Pulmonary artery endothelial cell (primary cell): ENCODE measurements at places on chromosomes 16 and 17. TPM values are rescaled to one million over a fixed set of nuclear protein-coding genes. Genes with fewer than 3 reads are reported as not detected.
A peak's percentile ranks its signal among the peaks of the same experiment; 100 is the strongest.

- DNase-seq = no peak
Measured at GRCh38 chr16:56113223-56113622, 78.1 kb upstream of the GNAO1 start.

DNA sequence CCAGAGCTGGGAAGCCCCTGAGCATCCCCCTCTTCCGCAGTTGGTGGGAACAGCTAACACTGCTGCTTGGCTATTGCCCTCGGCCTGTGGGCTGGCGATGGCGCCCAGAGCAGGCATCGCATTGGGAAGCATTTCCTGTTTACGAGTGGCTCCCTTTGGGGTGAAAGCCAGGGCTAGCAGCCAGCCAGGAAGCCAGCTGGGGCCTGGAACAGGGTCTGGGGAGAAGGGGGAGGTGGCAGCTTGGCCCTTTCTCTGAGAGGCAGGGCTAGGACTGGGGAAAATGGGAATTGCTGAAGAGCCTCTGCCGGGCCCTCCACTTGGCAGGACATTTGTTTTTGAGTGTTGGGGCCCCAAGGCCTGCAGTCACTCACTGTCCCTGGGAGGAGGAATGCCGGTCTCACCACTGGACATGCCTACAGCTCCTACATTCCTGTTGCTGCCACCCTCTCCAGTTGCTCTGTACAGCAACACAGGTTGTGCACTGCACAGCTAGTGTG, 2.4 kb upstream of the MTSS2 start:
- DNase-seq = no peak

DNA sequence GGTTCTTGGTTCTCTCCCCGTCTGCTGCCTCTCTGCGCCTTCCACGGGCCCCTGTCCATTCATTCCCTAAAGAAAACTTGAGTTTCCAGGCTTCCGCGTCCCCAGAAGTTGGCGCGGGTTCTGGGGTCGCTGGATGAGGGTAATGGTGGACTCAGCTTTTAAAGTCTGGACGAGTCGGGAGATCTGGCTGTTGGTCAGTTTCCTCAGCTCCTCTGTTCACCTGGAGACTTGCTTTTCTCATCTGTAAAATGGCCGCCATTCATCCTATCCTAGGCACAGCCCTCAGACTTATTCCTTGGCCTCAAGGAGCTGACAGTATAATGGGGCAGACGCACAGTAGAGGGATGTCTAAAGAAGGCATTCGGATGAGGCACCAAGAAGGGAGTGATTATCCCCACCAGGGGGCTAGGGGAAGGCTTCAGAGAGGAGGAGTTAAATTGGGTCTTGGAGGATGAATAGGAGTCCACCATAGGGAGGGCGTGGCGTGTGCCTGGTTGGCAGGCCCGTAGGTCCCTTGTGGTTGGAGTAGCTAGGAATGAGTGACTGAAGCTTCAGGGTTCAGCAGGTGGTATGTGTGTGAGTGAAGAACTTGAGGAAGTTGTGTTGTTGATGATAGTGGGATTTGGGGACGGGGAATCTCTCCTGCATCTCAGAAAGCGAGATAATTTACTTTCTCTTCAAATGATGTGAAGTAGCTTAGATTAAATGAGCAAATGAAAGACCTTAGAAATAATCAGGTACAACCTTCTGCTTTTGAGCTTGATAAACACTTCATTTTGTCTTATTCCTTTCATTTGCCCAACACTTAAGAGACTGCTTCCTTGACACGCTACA, 652 bp downstream of the VPS35L start:
- no peak for DNase-seq

- no peak for DNase-seq
Measured at GRCh38 chr17:80274871-80275449, 14.3 kb downstream of the RNF213 start.

- DNase-seq = peak; percentile 3
Measured at GRCh38 chr17:69142175-69142802, 594 bp upstream of the ABCA6 start.

Gene TBC1D3
- not detected in 2 replicates for total RNA-seq

DNA sequence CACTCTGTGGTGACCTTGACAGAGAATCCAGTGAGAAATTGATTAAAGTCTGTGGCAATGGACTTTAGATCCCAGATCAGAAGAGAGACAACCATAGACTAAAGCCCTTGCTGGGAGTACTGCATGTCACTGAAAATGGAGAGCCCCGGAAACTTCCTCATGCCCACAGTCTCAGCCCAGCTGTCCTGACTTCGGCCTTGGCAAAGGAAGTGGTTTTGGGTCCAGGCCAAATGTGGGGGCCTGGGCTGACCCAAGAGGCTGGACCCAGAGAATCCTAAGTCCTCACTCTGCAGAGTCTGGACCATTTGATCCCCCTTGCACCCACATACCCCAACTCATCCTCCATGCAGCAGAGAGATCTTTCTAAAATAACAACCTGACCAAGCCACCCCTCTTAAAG, 4.7 kb upstream of the BEAN1 start:
- DNase-seq = no peak

DNA sequence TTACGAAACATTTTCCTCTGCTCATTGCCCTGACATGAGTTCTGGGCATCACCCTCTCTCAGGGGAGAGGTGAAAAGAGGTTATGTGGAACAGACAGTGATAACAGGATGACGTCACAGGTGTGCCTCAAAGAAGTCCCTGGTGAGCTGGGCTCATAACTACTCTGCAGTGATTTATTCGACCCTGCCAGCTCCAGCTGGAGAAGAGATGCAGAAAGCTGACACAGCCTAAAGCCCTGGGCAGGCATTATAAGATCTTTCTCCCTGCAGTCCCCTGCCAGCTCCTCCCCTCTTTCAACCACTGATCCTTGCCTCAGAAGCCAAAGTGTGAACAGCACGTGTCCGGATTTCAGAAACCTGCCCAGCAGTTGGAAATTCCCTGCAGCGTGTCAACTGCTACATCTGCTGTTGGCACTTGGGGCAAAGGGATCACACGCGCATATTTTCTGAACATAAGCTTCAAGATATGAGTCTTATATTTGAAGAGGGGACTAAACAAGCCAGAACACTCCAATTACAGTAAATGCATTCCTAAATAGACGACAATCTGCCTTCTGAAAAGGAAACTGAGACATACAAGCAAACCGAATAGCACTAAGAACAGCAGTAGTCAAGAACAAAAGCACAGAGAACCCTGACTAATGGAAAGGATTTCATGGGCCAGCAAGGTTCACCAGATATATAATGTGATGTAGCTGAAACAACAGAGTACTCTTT, 80.5 kb downstream of the SMG6 start:
- DNase-seq = no peak

GRCh38 chr17:70041540-70041939, 33.5 kb upstream of the KCNJ16 start:
- DNase-seq = peak; percentile 62

DNA sequence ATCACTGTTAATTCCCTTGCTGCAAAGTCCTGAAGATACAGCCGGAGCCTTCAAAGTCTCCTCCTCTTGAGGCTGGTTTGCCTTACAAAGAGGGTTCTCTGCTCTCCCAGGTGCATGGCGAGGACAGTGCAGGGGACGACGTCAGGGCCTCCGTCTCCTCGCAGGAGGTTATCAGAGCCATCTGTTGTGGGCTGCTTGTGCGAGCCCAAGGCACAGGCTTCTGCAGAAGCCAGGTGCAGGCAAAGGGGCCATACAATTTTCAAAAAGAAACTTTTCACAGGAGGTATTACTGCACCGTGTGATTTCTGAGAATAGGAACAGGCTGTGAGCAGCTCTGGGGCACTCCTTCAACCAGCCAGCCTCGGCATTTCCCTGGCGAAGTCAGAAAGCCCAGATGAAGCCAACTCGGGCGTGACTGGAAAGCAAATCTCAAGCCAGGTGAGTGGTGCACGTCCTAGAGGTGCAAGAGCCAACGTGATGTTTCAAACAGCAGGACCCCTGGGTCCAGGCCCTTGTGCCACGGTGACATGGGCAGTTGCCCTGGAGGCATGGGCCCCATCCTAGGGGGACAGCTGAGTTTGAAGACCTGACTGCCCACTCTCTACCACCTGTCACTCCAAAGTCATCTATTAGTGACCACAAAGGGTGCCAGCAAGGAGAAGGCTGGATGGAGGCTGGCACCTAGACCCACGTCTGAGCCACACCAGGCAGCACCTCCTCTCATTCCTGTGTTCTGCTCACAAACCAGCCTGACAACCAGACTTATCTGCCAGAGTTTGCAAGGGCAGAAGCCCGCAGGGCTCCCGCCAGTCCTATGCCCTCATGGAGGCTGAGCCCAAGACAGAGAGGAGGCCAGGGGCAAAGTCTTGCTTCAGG, 68.6 kb downstream of the SMPD3 start:
- no peak for DNase-seq

DNA sequence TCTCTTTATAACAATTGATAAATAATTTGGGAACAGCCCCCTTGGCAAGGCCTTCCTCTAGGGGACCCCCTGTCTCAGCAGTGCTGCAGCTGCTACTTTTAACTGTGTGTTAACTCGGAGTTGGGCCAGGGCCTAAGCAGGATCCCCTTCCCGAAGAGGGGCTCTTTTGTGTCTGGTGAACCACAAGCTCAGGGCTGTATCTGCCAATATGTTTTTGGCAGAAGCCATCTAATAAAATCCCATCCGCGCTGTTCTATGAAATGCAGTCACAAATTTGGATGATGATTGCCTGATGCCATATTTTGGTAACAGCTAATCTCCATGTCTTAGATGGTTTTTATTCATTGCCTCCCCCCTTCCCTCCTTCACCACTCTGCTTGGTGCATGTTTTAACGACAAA, 267.7 kb downstream of the FTO start:
- DNase-seq = no peak

DNA sequence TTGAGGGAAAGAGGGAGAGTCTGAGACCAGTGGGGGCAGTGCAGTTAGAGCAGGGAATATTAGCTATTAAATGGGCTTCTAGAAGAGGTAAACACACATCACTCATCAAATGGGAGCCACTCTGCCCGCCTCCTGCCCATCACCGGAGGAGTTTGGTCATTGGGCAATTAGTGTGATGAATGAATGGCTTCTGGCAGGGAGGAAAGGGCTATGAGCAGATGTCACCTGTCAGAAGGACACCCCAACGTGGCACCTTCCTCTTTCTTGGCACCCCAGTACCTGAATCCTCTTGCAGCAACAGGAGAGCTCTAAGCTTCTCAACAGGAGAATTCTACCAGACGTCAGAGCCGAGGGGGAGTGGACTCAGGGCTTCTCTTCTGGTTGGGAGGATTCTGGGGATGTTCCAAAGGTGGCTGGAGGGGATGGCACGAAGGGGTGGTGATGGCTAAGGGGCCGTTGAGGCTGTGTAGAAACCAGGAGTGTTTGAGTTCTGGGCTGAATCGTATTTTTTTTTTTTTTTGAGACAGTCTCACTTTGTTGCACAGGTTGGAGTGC, 11.0 kb downstream of the C1QTNF1 start:
- no peak for DNase-seq

GRCh38 chr16:73126525-73126853, 78.6 kb upstream of the ZFHX3 start:
- no peak for DNase-seq
